ENCODE measurements at places on chromosomes 1 and 21. TPM values are rescaled to one million over a fixed set of nuclear protein-coding genes. Genes with fewer than 3 reads are reported as not detected.

- no peak for DNase-seq
Measured at GRCh38 chr1:15407580-15407979, 2.1 kb upstream of the EFHD2 start.

DNA sequence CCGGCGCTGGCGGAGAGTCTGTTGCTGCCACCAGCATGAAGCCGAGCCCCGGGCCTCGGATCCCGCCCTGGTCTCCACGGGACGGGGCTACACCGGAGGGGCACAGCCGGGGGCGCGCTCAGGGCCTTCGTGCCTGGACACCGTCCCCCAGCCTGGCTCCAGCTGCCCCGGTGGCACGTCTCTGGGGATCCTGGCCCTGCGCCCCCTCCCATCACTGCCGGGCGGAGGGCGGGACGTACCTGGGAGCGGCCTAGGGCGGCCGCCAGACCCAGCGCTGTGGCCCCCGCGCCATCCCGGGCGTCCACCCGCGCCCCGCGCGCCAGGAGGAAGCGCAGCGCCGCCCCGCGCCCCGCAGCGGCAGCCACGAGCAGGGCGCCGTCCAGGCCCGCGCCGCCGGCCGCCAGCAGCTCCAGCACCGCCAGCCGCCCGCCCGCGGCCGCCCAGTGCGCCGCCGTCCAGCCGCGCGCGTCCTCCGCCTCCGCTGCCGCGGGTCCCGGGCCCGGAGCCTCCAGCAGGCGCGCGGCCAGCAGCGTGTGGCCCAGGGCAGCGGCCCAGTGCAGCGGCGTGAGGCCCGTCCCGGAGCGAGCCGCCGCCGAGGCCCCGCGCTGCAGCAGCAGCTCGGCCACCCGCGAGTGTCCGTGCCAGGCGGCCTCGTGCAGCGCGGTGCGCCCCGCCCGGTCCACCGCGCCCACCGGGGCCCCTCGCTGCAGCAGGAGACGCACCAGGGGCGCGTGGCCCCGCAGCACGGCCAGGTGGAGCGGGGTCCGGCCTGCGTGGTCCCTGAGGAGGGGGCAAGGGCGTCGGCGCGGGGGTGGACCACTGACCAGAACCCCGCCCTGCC is 1.0 kb downstream of the ANKRD65 start:
- DNase-seq: no peak

- DNase-seq: no peak
Measured at GRCh38 chr1:171666114-171666769, 13.8 kb upstream of the MYOC start.

SH2D2A gene
- total RNA-seq: 0.86 TPM

IFI44L gene
- total RNA-seq: not detected

All from glutamatergic neuron (in vitro differentiated cells).